ENCODE measurements at places on chromosomes 2 and 18.

GRCh38 chr2:109526442-109526970 is 87.3 kb downstream of the SEPTIN10 start:
- no peak for DNase-seq

- no peak for DNase-seq
These were observed 40.2 kb downstream of the MYOM1 start for GRCh38 chr18:3179430-3180089.

DNA sequence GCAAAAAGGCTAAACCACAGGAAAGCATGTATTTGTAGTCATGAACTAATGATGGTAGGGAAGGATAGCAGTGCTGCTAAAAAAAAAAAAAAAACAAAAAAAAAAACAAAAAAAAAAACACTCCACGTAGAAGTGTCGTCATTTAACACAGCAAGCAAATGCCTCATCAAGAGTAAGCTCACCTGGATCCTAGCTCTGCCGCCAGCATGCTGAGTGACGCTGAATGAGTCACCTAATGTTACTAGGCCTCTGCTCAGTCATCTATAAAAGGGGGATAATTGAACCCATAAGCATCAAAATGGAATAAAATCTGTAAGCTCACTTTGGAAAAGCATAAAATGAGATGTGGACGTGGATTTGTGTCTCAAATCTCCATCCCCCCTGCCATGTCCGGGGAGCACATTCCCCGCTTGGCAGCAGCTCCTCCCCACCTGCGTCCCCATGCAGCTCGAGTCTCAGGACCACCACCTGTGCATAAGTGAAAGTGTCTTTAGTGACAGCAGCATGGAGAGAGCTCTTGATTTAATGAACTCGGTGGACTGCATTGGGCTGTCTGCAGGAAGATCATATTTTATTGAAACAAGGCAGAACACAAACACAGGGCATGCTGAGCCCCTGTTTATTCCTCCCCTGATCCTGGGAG is 427.5 kb downstream of the LRATD1 start:
- DNase-seq, result no peak

DNA sequence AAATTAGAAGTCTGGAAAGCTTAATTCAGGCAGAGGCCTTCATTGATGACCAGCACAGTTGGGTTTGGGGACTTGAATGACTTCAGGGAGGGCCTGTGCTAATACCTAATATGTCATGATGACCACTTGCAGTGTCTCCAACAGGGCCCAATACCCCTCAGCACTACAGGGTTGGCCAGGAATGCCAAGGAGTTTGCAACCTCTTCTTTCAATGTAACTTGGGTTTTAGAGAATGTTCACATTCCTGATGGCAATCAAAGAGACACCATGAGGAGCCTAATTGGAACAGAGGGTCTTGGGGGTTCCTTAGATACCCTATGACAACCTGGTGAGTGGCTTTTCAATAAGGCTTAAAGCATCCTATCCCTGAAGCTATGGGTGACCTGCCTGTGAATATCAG is 52.4 kb upstream of the ST8SIA3 start:
- no peak for DNase-seq

DNA sequence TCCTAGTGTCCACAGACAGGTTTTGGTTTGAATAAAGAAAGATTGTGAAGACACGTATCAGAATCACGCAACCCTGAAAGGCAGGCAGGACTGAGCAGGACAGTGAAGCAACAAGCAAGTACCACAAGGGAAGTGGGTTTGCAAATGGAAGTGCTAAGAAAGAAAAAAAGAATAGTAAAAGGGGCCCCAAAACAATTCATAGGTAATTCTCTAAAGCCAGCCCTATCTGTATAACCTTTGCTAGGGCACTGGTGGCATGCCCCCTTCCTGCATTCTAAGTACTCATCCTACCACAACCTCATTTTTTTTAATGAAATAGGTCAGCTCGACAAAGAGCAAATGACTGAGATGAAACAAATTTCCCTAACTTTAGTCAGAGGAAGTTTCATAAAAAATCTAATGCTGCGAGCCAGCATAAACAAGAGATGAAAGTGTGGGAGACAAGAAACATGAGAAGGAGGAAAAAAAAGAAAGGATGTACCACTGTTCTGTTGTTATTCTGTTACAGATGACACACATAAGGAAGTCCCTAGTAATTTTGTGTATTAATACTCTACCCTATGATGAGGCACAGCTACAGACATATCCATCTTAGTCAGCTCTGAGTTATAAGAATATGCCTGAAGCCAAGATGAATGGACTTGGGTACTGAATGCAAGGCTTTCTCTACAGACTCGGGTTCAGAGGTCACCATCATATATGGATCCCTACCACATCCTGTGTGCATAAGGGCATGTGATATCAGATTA is 32.2 kb downstream of the IKZF2 start:
- DNase-seq, result no peak

GRCh38 chr2:229610872-229611271 is 103.5 kb downstream of the DNER start:
- no peak for DNase-seq

DNA sequence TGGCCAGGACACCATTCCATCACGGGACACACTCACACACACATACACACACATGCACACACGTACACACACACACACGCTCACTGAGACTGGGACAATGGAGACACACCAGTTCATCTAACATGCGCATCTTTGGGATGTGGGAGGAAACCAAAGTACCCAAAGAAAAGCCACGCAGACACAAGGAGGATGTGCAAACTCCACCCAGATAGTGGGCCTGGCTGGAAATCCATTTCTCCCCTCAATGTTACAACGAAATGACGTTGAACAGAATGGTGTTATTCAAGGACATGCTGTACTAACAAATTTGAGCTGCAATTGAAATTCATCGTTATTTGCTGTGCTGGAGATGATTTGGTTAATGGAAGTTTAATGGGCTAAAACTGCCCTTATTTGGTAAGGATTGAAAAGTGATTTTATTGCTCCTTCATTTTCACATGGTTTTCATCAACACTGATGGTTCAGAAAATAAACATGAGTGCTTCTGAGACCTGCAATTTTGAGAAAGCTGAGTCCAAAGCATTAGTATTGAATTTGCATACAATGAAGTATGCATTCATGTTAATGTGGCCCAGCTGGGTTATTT is 110.0 kb downstream of the KCNE4 start:
- no peak for DNase-seq

DNA sequence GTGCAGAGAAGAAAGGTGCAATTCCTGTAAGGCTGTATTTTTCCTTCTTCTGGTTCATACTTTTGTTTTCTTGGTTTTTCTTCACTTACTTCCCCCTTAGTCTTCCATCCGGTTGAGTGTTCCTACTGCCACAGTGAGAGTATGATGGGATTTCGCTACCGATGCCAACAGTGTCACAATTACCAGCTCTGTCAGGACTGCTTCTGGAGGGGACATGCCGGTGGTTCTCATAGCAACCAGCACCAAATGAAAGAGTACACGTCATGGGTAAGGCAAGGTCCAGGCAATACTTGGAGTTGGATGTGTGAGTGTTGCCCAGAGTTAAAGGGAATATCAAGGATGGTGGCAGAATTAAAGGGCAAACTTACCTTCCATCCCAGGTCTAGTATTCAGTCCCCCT is 108.0 kb downstream of the DTNA start:
- DNase-seq, result no peak

- no peak for DNase-seq
These were observed 422.0 kb downstream of the GALR1 start for GRCh38 chr18:77671456-77672167.

DNA sequence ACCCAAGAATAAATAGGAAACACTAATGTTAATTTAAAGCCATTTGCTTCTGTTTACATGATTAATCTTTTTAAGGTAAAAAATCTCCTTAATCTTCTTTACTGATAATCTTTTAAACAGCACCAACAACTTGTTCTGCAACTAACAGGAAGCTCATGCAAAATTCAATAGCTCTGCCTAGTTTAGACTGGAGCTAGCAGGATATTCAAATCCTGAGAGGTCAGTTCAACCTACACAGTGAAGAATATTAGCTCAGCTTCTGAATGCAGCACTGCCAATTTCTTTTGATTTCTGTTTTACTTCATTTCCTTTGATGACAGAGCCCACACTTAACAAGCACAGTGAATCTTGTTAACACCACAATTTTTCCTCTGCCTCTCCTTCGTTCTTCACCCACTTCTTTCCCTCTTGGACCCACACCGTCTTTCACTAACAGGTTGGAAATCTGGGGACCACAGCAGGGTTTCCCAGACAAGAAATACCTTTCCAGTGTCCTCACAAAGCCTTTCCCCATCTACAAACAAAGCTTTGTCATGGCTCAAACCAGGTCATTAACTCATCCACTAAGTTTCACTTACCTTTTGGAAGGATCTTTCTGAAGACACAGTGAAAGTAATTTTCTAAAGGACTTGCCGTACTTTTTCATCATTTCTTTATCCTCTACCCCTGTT is 109.8 kb downstream of the STK39 start:
- DNase-seq, result no peak

DNA sequence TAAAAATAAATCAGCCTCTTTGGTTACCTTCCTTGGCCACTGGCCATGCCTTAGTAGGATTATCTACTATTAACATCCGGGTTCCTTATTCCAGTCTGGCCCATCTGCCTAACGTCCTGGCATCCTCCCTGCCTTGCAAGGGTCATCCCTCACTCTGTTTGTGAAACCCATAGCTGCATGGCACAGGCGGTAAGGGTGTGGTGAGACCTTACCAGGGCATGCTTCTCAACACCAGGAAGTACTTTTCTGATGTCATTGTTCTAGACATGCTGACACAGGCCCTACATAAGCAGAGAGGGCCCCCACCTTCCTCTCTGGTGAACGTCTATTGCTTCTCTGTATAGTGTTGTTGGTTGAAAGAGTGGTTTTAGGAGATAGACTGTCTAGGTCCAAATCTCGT is 296.8 kb upstream of the SPRED2 start:
- no peak for DNase-seq

- no peak for DNase-seq
These were observed 100.1 kb downstream of the PLCL1 start for GRCh38 chr2:197904446-197904845.

GRCh38 chr2:20052861-20053281 is 1.4 kb upstream of the LAPTM4A start:
- peak; percentile 84 for DNase-seq

- DNase-seq, result no peak
These were observed 209.9 kb downstream of the ARL4C start for GRCh38 chr2:234286956-234287355.

GRCh38 chr2:183105402-183106134 is 18.7 kb upstream of the NUP35 start:
- no peak for DNase-seq

GRCh38 chr2:152518641-152519580 is 183.9 kb downstream of the FMNL2 start:
- DNase-seq, result no peak

GRCh38 chr18:79523736-79524180 is 128.0 kb downstream of the NFATC1 start:
- no peak for DNase-seq

- no peak for DNase-seq
These were observed 54.7 kb downstream of the EML4 start for GRCh38 chr2:42223855-42224268.

DNA sequence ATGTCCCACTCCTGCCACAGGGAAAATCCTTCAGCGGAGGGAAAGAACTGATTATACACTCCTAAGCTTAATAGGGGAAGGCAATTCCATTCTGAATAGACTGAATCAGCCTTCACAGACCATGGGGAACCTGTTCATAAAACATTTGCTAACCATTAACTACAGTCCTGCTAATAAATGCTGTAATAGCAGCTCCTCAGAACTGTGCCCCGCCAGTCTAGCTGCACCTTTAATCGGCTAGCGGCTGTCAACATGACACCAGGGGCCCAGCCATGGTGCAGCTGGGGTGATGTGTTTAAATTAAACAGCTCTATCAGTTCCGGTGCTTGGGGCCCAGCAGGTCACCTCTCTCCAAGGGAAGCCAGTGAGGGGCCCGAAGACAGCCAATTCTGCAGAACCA is 77.8 kb downstream of the GALNT14 start:
- DNase-seq, result no peak

- DNase-seq, result no peak
These were observed 112.6 kb downstream of the DDX1 start for GRCh38 chr2:15704086-15704787.

GRCh38 chr2:131045286-131046027 is 47.8 kb downstream of the FAM168B start:
- no peak for DNase-seq

DNA sequence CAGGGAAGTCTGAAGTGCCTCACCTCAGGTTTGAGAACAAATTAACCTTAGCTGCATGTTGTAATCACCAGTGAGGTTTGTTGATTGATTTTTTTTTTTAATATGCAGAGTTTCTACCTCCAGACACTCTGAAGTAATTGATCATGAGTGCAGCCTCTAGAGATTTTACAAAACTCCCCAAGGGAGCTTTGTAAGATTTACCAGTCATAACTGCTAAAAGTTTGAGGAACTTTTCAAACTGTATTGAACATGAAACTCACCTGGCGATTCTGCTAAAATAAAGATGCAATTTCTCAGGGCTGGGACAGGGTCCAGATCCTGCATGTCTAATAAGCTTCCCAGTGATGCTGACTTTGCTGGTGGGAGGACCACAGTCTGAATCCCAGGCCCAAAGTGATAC is 339.6 kb upstream of the DCC start:
- DNase-seq, result no peak

DNA sequence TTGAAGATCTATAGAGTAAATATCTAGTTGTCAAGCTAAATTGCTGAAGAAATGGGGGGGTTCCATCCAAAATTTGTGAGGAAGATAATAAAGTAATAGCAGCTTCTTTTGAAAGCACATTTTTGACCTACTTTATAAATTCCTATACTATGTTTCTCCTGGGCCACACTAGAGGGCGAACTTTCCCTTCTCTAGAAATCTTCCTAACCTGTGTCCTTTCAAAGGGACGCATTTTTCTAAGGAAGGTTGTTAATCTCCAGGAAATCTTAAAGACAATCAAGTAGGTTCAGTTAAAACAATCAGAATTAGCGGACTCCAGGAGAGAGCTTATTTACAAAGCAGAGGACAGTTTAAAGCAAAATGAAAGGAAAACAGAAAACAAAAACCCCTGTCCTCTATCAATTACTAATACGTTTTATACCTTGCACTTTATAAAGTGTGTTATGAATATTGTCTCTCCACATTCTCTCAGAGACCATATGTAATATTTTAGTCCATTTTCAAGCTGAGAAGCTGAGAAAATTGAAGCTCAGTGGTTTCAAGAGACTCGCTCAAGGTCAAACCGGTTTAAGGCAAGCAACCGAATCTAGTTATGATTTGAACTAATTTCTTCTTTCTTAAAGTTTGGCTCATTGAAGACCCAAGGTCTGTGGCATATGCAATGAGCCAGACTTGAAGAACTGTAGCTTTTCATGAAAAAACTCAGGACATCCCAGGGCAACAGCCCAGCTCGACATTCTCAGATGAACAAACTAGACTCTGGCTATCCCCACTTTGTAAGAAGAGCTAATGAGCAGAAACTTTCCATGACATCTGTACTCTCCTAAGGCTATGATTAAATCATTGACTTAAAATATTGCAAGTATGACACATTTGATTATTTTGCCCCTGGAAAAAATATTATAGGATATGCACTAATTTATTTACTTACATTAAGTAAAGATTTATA is 273.6 kb downstream of the PAX3 start:
- no peak for DNase-seq

Measured in omental fat pad (tissue), 4 donors.